Transverse colon (tissue), 4 donors: ENCODE measurements at places on chromosomes 16 and 17. TPM values are rescaled to one million over a fixed set of nuclear protein-coding genes. Genes with fewer than 3 reads are reported as not detected.

The SPN gene
- total RNA-seq: 0.20 TPM

DNA sequence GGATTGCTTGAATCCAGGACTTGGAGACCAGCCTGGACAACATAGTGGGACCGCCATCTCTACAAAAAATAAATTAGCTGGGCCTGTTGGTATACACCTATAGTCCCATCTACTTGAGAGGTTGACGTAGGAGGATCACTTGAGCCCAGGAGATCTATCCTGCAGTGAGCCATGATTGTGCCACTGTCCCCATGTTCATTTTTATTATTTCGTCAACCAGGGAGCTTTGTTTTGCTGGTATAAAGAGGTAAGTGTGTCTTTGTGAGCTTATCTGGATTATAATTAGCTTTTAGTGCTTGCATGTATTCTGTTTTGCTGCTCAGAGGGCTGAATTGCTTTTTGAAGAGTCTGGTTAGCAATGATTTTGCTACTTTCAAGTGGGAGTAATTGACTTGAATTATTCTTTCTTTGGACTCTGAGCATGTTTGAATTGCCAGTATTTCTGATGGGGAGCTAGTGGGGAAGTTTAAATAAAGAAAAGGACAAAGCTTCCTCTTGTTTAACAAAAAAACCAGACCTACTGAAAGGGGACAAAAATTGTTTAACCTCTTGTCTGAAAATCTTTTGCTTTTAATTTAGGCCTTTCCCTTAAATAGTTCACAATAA, 31.6 kb upstream of the BCAS3 start:
- DNase-seq: no peak

DNA sequence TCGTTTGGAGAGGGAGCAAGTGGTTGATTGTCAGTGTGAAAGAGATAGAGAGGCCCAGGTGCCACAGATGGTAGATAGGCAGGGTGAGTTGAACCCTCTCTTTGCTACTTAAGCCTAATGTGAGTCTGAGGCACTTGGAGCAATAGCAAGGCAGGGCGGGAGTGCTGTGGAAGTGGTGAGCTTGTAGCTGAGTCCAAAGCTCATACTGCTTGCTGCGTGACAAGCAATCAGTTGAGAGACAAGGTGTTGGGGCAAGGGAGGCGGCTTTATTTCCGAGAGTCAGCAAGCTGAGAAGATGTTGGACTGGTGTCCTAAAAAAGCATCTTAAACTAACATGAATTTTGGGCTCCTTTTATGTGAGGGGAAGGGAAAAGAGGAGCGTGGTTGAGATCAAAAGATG, 112.9 kb upstream of the ZKSCAN2 start:
- DNase-seq: no peak

DNA sequence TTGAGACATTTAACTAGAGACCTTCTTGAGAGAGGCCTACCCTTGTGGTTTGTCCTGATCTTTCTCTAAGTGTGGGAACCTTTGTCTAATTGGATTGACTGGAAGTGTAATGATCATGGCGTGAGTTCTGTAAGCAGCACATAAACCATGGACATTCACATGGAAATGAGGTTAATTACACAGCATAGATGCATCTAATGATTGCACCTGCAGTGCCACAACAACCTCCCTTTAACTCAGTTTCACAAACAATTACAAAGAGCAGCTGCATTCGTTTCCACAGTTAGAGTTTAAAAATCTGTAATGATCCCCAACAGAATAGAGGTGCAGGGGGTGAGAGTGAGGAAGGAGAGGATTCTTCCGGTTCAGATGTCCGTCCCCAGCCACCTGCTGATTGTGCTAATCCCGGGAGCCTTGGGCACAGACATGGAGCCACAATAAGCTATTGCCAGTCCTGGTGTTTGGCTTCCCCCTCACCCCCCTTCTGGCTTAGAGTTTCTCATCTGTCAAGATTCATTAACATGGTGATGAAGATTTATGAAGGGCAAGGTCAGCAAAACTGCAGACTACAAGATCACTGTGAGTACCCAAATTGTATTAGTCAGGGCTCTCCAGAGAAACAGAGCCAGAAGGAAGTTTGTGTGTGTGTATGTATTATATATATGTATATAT, 659.2 kb upstream of the SOX9 start:
- no peak for DNase-seq

DNA sequence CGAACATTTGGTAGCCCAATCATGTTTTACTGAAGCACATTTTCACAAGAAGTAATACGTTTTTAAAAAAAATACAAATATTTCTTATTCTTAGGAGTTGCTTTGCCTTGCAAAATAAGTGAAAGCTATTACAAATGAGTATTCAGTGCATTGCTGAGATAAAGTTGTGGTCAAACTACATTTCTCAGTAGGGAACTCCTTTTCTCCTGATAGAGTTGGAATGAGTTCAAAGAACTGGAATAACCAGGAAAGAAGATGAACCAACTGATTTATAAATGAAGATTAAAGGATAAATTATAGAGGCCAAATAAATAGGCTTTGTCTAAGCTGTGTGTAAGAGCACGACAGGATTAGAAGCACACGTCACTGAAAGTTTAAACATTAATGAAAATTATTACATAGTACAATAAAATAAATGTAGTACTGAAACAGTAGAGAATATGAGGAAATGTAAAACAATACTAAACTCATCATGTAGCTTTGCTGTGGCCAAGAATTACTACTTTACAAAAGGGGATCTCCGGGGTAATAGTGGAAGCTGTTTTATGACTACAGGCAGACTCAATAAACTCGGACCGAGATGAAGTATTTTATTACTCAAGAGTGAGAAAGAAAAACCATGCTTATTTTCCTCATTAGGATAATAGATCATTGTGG, 73.6 kb downstream of the KCNJ2 start:
- DNase-seq: no peak
